Activated CD4-positive, CD25-positive, alpha-beta regulatory T cell treated with anti-CD3 and anti-CD28 coated beads, Interleukin-2, amount 50 U/mL, for 72 hours (primary cell): ENCODE measurements at places on chromosomes 1 and 21.

GRCh38 chr1:32716312-32717148, 14.0 kb upstream of the SYNC start:
- peak; percentile 60 for DNase-seq

- DNase-seq = no peak
These were observed 6.2 kb downstream of the LRRC52 start for GRCh38 chr1:165549973-165550372.

DNA sequence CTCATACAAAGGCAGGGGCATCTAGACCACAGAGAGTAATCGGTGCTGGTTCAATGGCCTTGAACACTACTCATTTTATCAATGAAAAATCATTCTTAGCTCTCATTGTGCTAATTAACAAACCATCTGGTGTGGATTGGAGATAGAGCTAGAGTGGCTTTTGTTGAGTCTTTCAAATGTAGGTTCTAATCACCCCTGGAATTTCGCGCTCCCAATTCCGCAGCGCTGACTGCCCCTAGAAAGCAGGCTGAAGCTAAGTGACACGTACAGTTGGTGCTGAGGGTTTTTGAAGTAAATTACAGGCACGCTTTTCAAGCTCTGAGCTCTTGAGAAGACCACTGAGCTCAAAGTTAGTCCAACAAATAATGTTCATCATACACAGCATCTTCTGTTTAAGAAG, 31.2 kb upstream of the CA6 start:
- DNase-seq = no peak

DNA sequence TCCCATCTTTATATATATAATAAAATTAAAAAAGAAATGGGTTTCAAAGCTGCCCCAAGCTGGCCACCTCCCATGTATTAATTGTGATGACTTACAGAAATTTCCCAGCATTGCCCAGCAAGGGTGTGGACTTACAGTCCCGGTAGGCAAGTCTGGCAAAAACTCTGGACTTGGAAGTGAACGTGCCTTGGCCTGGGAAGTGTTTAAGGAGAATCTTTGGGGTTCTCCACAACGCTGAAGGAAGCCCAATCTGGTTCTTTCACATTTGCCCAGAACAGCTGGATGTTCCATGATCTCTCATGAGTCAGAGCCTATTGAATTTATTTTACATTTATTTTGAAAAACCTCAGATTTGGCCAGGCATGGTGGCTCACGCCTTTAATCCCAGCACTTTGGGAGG, 98.4 kb upstream of the SLC45A1 start:
- no peak for DNase-seq

- DNase-seq = no peak
These were observed 121.9 kb downstream of the KCNT2 start for GRCh38 chr1:196486346-196486745.

DNA sequence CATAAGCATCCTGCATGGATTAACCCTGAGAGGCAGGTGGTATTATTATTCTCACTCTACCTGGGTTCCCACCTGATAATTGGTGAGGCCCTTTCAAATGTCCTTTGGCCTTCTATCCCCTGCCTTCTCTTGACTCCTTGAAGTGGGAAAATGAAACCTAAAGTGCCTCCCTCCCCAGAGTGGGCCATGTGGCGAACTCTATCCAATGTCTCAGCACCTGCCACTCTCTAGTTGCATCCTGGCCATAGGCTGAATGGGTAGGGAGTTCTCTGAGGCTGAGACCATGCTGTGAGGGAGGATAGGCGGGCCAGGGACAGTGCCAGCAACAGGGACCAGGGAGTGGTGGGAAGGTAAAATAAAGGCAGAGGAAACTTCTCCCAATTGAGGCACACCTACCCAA, 35.3 kb downstream of the ELF3 start:
- DNase-seq = no peak

- DNase-seq = no peak
These were observed 486.7 kb upstream of the ZP4 start for GRCh38 chr1:238377280-238377919.

- DNase-seq = no peak
These were observed 746.5 kb downstream of the USP25 start for GRCh38 chr21:16476056-16476825.

DNA sequence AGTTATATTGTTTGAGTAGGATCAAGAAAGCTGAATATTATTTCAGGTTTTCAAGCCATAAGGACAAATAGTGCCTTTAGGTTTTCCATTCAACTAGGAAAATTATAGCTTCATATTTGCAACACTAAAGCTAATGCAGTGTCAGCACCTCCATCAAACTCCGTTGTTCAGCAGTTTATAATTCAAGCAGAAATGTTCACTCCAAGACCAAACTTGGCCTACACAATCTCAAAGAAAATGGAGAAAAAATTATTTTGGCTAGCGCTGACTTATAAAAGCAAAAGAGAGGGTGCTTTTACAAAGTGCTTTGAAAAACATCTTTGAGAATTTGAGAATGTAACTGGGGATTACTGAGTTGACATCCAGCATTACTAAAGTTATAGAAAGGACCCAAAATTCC, 1.4 kb downstream of the SPAG17 start:
- DNase-seq = no peak

DNA sequence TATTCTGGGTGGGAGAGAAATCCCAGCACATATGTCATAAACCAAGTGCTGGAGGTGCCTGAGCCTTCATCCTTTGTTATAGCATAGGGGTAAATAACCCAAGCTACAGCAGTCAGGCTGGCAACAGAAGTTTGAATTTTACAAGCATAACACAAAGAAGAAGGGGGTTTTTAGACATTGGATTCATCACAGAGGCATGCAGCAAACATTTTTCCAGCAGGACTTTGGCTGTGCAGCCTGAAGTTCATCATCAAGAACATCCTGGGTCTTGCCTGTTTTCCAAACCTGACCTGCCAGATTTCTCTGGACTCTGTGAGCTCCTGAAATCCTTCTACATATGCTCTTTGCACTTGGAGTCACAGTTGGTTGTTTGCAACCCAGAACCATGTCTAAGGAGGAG, 16.2 kb downstream of the PTGER3 start:
- DNase-seq = no peak

- no peak for DNase-seq
These were observed 35.9 kb downstream of the THAP3 start for GRCh38 chr1:6660415-6661049.

DNA sequence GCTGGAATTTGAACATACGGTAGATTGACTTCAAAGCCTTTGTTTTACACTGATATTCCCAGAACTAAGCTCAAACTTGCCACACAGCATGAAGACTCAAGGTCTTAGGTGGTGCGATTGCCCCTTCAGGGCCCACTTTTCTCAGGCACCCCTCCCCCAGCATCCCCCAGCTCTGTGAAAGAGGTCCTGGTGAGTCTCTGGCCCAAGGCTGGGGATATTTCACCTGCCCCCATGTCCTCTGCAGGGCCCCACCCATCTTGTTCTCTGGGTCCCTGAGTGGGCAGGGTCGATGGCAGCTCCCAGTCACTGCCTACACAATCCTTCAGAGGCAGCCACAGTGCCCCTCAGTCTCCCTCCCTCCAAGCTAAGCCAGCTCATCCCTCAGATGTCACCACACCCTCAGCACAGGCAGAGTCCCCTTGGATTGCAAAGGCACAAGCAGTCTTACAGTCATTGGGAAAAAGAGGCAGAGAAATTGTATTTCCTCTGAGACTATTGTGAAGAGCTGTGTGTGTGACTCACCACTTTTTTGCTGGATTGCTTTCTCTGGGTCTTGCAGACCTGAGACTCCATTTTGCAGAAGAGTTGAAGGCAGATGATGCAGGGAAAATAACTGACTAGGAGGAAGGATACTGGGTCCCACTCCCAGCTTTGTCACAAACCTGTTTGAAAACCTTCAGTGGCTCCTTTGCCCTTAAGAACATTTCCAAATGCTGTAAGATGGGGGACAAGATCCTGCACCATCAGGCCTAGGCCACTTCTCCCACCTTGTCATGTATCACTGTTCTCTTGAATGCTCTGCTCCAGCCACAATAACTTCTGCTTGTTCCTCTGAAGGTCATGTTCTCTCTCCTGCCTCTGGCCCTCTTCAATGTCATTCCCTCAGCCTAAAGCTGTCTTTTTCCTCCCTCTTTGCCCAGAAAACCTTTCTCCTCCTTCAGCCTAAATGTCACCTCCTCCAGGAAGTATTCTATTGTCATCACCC, 119.1 kb upstream of the GRIK3 start:
- DNase-seq = no peak

DNA sequence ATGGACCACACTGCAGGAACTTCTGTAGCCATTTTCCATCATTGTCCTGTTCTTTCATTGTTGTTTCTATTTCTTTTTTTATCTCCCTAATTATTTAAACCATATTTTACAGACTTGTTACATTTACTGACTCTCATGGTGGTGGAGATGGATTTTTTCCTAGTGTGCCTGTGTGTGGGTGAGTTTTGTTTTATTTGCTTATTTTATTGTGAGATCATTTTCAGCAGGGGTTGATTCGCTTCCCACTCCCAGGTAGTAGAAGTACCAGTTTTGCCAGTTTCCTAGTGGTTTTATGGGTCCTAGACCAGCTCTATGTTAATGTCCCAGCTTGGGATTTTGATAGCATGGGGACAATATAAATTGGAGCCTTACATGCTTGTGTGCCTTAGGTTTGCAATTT, 80.0 kb upstream of the BACH1 start:
- no peak for DNase-seq

DNA sequence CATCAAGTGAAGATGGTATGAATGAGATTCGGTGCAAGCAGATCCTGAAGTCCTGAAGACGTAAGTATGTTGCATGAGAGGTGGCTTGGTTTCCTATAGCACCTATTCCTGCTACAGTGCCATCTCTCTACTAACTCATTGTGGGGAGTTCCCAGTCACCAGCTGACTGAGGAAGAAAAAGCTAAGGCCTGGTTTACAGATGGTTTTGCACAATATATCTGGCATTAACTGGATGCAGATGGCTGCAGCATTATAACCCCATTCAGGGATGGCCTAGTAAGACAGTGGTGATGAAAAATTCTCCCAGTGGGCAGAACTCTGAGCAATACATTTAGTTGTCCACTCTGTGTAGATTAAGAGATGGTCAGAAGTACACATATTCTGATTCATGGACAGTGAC, 36.7 kb downstream of the RTCA start:
- DNase-seq = no peak

DNA sequence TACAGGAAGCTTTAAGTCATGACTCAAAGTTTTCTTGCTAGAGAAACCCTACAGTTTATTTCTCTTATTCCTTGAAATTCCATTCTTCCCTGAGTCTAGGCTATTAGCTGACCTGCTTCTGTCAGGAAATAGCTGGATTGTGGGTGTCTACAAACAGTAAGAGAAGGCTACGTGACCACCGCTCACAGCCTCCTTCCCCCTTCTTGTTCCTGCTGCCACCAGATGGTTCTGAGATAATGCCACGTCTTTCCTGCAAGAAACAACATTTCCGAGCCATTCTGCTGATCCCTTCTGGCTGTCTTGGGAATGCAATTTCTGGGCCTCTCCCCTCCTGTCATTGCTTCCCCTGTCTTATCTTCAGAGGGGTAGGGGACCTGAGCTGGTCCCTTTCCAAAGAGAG, 128.9 kb upstream of the SGIP1 start:
- no peak for DNase-seq

GRCh38 chr1:158732524-158732923, 12.0 kb upstream of the OR6K3 start:
- no peak for DNase-seq

DNA sequence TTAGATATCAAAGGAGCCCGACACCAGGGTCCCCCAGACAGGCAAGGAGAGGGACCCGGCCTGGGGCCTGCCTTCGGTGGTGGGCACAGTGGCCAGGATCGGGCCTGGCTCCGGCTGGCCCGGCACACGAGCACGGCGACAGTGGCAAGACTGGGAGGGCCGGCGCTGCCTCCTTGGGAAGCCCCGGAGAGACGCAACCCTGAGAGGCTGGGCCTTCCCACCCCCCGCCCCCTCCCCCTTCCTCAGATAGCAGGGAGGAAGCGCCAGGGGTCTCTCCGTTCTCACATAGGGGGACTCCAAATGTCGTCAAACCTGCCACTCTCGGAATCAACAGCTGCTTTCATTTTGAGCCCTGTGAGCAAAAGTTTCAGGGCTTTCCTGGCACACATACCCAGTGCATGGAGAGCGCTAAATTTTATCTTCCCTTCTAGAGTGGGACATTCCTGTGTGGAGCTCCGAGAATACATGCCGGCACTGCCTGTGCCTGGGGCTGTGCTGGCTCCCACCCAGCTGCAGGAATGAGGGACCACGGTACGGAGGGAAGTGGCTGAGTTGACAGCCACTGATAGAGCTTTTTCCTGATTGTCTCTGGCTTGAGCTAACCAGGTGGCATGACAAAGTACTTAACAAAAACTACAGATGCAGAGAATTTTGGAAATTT, 62.4 kb downstream of the CD247 start:
- DNase-seq = no peak

GRCh38 chr1:203161175-203161574, 14.5 kb downstream of the MYBPH start:
- no peak for DNase-seq

DNA sequence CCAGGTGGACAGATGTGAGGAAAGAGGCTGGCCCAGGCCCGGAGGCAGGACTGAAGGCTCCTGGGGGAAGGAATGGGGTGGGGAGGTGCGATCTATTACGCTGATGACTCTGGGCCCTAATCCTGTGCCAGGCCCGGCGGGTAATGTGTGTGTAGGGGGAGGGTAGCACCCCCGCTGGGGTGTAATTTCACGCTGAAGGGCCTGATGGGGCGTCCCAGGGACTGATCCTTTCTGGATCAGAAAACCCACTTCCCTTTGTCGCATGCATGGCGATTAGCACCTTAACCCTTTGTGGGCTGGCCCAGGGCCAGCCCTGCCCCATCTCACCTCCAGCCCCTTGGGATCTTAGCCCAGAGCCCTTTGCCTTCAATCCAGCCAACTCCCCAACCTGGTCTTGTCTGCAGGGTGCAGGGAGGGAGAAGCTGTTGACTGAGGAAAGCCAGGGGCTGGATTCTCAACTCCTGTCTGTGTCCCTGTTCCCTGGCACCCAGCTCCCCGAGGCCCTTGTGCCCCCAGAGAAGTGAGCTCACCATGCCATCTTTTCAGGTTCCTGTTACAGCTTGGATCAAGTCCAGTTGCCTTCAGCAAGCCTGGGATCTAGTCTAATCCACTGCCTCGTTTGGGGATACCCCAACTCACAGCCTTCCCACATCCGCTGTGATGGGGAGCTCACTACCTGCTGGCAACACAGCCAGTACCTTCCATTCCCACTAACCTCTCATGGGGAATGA, 26.0 kb downstream of the KNCN start:
- no peak for DNase-seq
